ENCODE measurements at places on chromosomes 3 and 15. TPM values are rescaled to one million over a fixed set of nuclear protein-coding genes. Genes with fewer than 3 reads are reported as not detected.

DNA sequence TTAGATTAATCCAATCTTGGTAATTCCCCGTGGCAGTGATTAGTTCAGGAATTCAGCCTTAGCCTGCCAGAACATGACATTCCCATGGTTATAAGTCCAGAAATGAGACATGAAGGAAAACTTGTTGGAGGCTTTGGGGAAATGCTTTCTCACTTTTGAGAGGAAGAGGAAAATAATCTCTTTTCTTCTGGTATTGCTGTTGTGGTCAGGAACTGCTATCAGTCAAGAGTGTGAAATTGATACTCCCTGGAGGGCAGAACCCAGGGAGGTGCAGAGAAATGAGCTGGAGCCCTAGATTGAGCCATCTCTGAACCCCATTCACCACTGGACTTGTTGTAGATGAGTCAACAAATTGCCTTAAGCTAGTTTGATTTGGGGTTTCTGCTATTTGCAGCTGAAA, 38.6 kb upstream of the APH1B start:
- peak; percentile 6 for DNase-seq

GRCh38 chr3:172707030-172707429, 3.8 kb downstream of the NCEH1 start:
- no peak for DNase-seq

Gene SLC15A2
- total RNA-seq: 0.91 TPM

DNA sequence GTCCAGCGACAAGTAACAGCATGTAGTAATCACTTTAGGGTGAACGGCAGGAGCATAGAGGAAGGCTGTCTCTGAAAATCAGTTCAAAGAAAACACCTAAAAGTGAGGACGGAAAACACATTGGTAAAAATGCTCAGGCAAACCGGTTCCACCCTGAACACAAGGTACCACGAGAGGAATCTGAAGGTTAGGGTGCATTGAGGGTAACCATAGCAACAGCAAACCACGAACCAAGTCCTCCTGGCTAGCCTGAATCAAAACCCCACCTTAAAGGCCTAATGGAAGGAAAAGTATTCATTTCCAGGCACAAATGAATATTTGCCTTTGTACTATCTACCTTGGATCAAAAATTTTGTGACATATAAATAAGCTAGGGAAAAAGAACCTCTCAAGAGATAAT, 315.0 kb downstream of the OCA2 start:
- no peak for DNase-seq

DNA sequence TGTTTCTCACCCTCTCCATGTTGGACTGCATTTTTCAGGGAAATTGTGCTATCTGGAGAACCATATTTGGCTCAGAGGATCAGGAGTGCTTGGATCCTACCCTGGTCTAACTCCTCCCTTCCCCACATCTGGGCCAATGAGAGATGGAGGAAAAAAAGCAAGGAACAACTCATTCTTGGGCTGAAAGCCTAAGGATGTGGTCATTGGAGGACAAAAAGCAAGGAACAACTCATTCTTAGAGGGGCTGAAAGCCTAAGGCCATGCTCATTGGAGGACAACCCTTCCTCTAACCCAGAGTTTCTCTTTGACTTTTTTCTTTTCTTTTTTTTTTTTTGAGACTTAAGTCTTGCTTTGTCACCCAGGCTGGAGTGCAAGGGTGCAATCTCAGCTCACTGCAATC, 48.6 kb upstream of the CHRNB4 start:
- DNase-seq: no peak

GRCh38 chr3:182957676-182958266, 22.6 kb downstream of the DCUN1D1 start:
- DNase-seq: no peak

DNA sequence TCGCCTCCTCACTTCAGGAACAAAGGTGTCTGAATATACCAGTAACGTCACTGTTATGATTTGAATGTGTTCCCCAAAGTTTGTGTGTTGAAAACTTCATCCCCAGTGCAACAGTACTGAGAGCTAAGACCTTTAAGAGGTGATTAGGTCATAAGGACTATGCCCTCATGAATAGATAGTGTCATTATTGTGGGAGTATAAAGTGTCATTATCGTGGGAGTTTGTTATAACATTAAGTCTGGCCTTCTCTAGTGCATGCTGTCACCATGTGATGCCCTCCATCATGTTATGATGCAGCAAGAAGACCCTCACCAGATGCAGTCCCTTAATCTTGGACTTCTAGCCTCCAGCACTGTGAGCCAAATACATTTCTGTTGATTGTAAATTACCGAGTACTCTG, 53.7 kb upstream of the TLE3 start:
- DNase-seq: no peak

DNA sequence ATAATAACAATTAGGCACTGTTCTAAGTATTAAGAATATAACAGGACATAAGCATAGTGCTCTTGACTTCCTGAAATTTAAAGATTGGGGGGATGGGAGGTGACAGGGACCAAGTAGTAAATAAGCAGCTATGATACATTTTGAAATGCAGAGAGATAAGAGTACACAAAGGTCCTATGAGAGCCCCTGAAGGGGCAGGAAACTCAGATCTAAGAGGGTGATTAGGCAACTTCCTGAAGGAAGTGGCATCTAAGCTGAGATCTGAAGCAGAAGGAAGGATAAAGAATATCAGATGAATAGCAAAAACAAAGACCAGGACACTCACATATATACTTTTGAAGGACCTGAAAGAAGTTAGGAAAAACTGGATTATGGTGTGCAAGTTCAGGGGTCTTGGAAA, 415.2 kb upstream of the FRG2C start:
- DNase-seq: no peak
